Left colon (tissue), 2 donors: ENCODE measurements at places on chromosomes 4 and X. TPM values are rescaled to one million over a fixed set of nuclear protein-coding genes. Genes with fewer than 3 reads are reported as not detected.

GRCh38 chrX:39724544-39724943 lies 373.2 kb downstream of the BCOR start:
- no peak for DNase-seq

The CD38 gene
- total RNA-seq = 1.1 TPM

The NAA15 gene
- total RNA-seq = 25.3 TPM

- DNase-seq = no peak
Observed at GRCh38 chr4:153919667-153920066, 130.8 kb upstream of the SFRP2 start.

- no peak for DNase-seq
Observed at GRCh38 chr4:148044089-148044911, 312.4 kb downstream of the ARHGAP10 start.

DNA sequence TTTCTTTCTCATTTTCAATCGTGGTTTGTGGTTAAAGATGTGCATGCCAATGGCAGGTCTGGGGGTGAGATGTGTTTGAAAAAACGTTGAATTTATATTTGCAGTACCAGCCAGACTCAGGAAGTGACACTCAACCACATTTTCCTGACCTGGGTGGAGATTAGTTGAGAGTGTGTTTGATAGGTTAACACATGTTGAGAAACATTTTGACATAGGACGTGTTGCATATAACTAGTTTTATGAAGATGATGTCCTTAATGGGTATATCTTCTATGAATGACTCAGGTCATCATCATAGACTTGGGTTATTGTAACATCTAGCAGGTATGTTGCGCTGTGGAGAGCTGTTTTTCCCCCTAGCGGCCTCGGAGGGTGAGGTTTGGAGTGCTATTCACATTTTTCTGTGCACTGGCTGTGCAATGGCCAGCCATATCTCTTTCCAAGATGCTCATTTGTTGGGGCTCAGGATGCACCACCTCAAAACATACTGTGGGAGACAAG lies 21.7 kb upstream of the CD38 start:
- no peak for DNase-seq

DNA sequence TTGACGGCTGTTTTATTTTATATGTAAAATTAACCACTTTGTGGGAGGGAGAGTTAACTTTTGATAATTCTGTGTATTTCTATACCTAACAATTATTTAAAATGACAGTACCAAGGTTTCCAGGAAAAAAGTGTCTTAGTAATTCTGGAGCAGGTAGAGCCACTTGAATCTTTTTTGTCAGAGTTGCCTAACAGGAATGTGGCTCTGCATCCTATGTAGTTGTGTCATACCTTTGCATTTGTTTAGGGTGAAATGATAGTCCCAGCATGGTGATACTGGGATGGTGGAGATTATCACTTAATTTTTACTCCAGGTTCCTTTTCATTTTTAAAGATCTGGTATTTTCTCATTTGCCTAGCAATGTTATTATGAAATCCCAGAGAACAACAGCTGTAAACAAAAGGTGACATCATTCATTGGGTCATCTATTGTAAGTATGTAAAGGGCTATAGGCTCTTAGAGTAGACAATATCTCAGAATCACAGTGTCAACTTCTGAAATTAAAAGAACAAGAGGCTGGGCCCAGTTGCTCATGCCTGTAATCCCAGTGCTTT lies 9.6 kb downstream of the SGMS2 start:
- DNase-seq = no peak
